Camera-type eye (tissue), 1 donor: ENCODE measurements at places on chromosomes 5 and 9. TPM values are rescaled to one million over a fixed set of nuclear protein-coding genes. Genes with fewer than 3 reads are reported as not detected.

ZNF483 gene
- total RNA-seq = 52.1 TPM

MAML1 gene
- total RNA-seq = 33.5 TPM

MYORG gene
- total RNA-seq = 3.0 TPM

ZDHHC11B gene
- 2.6 TPM for total RNA-seq
